Foreskin keratinocyte (primary cell): ENCODE measurements at places on chromosomes 6 and 20. TPM values are rescaled to one million over a fixed set of nuclear protein-coding genes. Genes with fewer than 3 reads are reported as not detected.

SRMS gene
- total RNA-seq, result 0.11 and 0.17 TPM in 2 replicates

DNA sequence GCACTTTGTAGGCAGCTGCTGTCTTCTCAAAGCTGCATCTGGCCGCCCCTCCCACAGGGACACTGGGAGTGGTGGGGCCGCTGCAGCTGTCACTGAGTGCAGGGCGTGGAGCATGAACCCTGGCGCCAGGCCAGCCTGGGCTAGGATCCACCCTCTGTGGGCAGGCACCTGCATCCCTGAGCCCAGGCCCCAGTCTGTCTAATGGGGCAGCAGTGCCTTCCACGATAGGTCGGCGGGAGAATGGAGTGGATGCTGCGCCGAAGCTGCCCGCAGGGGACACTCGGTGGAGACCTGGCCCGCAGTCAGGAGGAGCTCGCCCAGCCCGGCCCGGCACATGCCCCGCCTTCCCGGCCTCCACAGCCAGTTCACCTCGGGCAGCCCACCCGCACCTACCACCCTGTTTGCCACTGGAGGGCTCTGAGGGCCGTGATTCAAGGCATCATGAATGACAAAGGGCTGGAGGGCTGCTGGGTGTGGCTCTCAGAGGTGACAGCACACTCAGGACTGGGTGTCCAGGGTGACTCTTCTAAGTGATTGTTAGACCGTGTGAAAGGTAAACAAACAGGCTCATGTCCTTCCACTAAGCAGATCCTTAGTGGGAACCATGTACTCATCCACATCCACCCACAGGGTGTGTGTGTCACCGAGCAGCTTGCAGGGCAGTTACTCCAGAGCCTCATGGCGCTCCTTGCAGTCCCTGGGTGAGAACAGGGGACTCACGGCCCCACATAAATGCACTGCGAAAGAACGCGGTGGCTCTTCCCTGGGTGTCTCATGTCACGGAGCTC is 133.9 kb downstream of the AGPAT4 start:
- DNase-seq, result no peak

DNA sequence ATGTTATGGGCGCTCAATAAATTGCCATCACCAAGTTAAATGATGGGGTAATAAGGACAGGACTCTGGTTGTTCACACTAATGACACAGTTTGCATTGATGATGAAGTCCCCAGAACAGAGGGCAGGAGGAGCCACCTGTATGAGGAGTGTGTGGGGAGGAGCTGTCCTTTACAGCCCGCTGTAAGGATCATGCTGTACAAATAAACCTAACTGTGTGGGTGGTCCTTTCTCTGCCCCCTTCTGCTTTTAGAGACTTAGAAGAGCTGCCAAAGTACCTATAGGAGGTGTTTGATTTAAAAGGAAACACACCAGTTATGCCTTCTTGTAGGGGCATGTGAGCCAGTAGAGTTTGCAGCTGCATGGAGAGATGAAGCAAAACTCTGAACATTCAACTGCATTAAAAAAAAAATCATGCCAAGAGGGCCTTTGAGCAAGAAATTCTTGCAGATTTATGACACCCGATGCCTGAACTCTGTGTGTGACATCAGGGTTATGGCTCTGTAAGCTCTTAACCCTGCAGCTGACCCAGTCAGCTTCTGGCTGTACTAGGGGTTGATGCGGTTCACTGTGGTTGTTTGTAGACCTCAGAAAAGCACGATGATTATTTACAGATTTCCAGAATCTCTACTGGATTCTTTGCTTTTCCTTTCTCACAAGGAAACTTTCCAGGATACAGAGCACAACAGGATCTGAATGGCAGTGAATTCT is 67.4 kb downstream of the UST start:
- DNase-seq, result no peak

- DNase-seq, result no peak
Measured at GRCh38 chr6:169142538-169142844, 111.2 kb downstream of the THBS2 start.

GRCh38 chr20:54726687-54727300 is 251.4 kb downstream of the DOK5 start:
- DNase-seq, result no peak

DNA sequence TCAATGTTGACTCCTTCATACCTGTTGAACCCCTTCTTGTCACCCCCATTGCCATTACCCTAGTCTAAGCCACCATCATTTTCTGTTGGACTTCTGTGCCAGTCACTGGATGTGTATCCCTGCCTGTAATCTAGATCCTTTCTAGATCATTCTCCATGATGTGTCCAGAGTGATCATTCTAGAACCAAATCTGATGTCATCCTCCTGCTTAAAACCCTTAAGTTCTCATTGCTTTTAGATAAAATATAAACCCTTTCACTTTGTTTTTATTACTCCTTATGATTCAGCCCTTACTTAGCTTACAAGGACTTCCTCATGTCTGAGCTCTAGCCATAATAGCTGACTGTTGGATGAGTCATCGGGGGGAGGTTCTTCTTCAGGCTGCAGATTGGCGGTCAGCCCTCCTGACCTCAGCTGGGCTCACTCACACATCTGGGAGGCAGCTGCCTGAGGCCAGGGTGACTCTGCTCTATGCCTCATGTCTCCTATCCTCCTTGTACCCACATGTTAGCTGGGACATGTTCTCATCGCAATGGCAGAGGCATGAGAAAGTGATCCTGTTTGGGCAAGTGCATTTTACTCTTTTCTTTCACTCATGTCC is 287.6 kb downstream of the ESR1 start:
- peak; percentile 100 for DNase-seq

GRCh38 chr6:62390401-62390800 is 104.4 kb upstream of the KHDRBS2 start:
- DNase-seq, result peak; percentile 2

GRCh38 chr20:48828734-48829460 is 1.1 kb upstream of the PREX1 start:
- no peak for DNase-seq

JPH2 gene
- total RNA-seq, result 7.1 and 7.8 TPM in 2 replicates

PROKR2 gene
- total RNA-seq, result not detected in 2 replicates

HCRTR2 gene
- not detected in 2 replicates for total RNA-seq

GRCh38 chr20:64037498-64038213 is 1.7 kb downstream of the C20orf204 start:
- no peak for DNase-seq

GRCh38 chr6:17962436-17963031 is 24.9 kb downstream of the KIF13A start:
- DNase-seq, result peak; percentile 93

- DNase-seq, result no peak
Measured at GRCh38 chr6:150579611-150580010, 20.1 kb upstream of the PLEKHG1 start.

DNA sequence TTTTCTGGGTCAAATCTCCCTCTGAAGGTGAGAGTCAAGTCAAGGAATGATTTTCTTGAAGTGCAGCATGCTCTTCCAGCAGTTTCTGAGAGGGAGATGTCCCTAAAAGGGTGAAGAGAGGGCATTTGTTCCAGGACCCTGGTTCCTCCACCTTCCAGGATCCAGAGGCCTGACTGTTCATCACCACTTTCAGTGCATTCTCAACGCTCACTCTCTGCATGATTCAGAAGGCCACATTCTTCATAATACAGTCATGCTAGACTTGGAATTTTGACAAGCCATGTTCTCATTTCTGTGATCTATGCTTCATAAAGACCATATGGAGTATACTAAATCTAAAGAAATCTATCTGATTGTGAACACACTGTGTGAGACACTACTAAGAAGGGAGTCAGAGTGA is 85.1 kb downstream of the PDE7B start:
- DNase-seq, result peak; percentile 97

DNA sequence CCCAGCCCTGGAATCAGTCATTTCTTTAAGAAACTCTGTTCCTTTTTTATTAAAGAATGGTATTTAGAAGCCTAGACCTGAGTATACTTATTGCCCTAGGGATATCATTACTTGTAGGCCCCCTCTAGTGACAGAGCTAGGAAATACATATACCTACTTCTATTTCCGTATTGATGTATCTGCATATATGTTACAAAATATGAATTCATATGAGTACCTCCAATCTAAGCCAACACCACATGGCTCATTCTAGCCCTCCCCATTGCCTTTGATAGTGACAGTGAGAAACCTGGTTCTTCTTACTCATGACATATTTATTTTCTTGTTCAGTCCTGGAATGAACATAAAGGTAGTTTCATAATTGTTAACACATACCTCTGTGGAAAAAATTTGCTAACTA is 137.2 kb downstream of the FARS2 start:
- peak; percentile 74 for DNase-seq

- DNase-seq, result no peak
Measured at GRCh38 chr6:13362412-13362811, 34.1 kb upstream of the TBC1D7 start.

GRCh38 chr6:13635948-13636658 is 21.0 kb downstream of the NOL7 start:
- DNase-seq, result peak; percentile 5

DNA sequence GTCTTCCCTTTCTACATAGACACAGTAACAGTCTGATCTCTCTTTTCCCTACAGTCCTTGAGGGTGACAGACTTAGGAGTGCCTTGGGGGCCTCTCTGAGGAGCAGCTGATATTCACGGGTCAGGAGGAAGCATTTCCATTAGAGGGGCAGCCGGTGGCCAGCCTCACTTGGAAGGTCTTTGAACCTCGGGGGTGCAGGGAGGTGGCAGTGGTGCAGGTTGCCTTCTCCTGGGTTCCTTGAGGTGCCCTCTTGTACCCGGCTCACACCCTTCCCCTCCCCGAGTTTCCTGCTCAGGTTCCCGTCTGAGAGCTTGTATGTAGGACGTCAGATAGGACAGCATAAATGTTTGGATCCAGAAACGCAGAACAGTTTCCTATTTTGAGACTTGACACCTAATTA is 2.5 kb downstream of the RTEL1 start:
- DNase-seq, result no peak

DNA sequence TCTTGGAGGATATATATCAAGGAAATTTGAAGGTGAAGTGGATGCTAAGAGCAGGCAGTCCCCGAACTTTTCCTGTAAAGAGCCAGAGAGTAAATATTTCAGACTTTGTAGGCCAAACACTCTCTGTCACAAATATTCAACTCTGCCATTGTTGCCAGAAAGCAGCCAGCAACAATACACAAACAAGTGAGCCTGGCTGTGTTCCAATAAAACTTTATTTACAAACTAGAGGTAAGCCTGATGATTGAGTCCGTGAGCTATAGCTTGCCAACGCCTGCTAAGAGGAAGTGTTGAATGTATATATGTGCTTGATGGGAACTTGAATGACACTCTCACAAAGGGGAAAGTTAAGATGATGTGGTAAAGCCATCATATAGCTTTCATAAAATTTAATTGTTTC is 166.0 kb upstream of the PLN start:
- no peak for DNase-seq

MAS1 gene
- total RNA-seq, result not detected in 2 replicates

- peak; percentile 98 for DNase-seq
Measured at GRCh38 chr20:31710423-31711108, 12.1 kb downstream of the BCL2L1 start.

DNA sequence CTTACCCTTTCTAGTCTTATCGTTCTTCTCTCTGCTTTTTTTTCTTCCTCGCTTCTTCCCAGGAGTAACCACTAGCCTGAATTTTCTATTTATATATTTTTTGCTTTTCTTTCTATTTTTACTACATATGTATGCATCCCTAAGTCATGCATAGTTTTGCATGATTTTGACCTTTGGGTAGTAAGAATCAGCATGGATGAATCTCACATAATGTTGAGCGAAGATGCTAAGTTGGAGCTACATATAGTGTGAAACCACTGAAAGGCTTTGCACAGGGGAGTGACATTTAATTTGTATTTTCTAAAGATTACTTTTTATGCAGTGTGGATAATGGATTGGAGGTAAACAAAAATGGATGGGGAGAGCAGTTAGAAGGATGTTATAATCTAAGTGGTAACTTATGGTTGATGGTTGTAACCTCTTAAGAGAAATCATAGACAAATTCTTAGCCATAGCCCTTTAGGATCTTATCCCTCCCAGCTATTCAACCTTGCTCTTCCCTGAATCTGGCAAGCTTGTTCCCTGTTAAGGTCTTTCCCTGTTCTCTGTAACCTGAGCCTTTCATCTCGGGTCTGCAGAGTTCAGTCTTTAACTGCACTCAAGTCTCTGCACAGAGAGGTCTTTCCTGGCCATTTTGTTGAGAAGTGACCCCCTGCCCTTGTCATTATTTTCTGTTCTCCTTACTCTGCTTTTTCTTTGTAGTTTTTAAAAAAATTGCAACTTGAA is 18.0 kb downstream of the PEX7 start:
- DNase-seq, result no peak

DNA sequence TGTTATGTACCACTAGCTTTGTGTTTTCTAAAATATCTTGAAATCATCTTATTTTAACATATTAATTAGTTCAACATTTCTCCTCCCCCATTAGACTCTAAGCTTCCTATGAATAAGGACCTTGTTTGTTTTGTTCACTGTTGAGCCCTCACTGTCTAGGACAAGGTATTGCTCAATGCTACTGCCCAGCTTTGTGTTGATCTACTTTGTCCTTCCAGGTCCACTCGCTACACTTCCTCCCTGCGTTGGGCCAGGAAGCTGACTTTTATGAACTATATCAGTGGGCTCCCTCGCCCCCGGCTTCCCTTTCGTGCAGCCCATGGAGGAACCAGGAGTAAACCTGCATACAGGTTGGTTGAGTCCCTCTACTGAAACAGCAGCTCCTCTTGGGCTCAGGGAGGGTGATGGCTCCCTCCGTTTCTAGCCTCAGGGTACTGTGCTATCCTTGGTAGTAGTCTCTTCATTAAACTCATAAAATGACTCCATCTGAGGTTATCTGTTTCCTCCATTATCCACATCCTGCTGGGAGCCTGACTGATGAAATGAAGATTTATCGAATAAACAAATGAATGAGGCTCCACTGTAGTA is 272.5 kb downstream of the CLIC5 start:
- DNase-seq, result no peak

GRCh38 chr6:139416146-139416545 is 41.7 kb upstream of the CITED2 start:
- DNase-seq, result no peak

GRCh38 chr6:137309078-137309762 is 90.0 kb upstream of the IFNGR1 start:
- DNase-seq, result peak; percentile 63

LINC00237 gene
- not detected in 2 replicates for total RNA-seq

- no peak for DNase-seq
Measured at GRCh38 chr6:13703496-13703895, 8.1 kb downstream of the RANBP9 start.

DNA sequence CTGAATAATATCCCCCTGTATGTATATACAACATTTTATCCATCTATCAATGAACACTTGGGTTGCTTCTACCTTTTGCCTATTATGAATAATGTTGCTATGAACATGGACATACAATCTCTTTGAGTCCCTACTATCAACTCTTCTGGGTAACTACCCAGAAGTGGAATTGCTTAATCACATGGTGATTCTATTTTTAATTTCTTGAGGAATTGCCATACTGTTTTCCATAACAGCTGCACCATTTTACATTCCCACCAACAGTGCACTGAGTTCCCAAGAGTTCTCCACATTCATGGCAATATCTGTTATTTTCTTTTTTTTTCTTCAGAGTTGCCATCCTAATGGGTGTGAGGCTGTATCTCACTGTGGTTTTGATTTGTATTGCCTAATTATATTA is 88.3 kb downstream of the ZHX3 start:
- DNase-seq, result no peak

TINAG gene
- not detected in 2 replicates for total RNA-seq

KCNS1 gene
- 1.7 and 2.1 TPM in 2 replicates for total RNA-seq
